CD4-positive, alpha-beta T cell treated with Interleukin-1 beta for 1 hour (primary cell): ENCODE measurements at places on chromosomes 2 and 18.

- no peak for DNase-seq
These were observed 4.3 kb upstream of the UNC80 start for GRCh38 chr2:209767316-209767715.

- DNase-seq: no peak
These were observed 135.5 kb downstream of the PDE1A start for GRCh38 chr2:182291296-182291695.

- DNase-seq: no peak
These were observed 56.6 kb upstream of the HK2 start for GRCh38 chr2:74777161-74777900.

DNA sequence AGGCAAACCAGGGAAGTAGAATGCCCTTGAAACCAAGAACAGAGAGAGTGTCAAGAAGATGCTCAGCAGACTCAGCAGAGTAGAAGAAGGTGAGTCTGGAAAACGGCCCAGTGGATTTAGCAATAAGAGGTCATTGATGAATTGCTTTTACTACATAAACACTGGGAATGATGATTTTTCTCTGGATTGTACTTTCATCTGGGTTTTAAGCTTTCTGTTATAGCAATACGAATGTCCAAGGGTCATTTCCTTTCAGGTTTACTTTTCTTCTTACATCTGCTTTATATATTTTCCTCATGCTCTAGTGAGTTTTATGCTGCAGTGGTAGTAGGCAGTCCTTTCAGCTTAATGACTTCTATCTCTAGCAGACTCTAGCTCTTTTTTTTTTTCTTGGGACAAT is 16.9 kb downstream of the EML6 start:
- DNase-seq: no peak

GRCh38 chr2:219861307-219861706 is 233.9 kb downstream of the SLC4A3 start:
- no peak for DNase-seq

DNA sequence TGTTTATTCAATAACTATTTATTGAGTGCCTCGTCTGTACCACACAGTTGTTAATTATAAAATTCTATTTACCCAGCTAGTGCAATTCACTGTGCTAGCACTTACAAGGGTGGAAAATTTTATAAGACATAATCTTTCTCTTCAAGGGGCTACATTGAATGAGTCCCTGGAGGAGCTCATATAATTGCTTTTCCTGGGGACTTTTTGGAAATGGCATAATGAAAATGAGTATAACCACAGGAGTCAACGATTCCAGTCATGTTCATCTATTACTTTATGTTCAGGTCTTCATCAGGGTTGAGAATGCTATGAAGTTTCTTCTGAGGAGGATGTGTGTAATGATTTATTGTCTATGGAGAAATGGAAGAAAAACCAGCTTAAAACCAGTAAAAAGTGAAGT is 52.9 kb upstream of the TMEM200C start:
- DNase-seq: no peak

- no peak for DNase-seq
These were observed 766.4 kb downstream of the BCL11A start for GRCh38 chr2:59787095-59787494.

GRCh38 chr18:79615091-79615490 is 64.5 kb upstream of the CTDP1 start:
- no peak for DNase-seq

GRCh38 chr18:62338446-62339105 is 13.5 kb downstream of the TNFRSF11A start:
- no peak for DNase-seq
